ENCODE measurements at places on chromosomes 2 and 18.

- no peak for DNase-seq
These were observed 10.7 kb upstream of the GALNT3 start for GRCh38 chr2:165804719-165805118.

DNA sequence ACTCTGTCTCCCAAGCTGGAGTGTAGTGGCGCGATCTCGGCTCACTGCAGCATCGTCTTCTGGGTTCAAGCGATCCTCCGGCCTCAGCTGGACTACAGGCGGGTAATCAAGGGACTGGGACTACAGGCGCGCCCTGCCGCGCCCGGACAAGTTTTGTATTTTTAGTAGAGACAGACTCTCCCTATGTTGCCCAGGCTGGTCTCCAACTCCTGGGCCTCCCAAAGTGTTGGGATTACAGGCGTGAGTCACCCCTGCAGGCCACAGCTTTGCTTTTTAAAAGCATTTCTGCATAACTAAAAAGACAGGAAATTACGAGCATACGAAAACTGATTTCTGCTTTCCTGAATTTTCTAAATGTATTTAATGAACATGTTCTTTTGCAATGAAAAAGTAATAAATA is 916 bp upstream of the OSBPL1A start:
- no peak for DNase-seq

- no peak for DNase-seq
These were observed 49.8 kb downstream of the PLB1 start for GRCh38 chr2:28545590-28546200.

DNA sequence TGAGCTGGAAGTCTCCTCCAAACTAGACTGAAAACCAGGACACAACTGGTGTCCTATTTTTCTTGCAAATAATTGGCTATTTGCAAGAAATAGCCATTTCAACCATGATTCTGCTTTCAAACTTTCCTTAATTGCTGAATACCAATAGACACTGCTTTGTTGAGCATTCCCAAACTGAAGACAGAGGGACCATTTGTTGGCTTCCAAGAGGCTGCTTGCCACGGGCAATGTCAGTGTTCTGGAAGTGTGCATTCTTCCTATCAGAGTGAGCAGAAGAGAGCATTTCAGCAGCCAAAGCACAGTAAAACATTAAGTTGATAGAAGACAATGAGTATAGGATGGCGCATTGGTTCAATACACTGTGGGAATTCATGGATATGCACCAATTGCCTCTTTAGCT is 360.5 kb upstream of the RGPD4 start:
- no peak for DNase-seq

GRCh38 chr2:946073-946948 is 4.3 kb upstream of the SNTG2 start:
- no peak for DNase-seq

- DNase-seq: no peak
These were observed 17.8 kb upstream of the TMEM18 start for GRCh38 chr2:694906-695510.

DNA sequence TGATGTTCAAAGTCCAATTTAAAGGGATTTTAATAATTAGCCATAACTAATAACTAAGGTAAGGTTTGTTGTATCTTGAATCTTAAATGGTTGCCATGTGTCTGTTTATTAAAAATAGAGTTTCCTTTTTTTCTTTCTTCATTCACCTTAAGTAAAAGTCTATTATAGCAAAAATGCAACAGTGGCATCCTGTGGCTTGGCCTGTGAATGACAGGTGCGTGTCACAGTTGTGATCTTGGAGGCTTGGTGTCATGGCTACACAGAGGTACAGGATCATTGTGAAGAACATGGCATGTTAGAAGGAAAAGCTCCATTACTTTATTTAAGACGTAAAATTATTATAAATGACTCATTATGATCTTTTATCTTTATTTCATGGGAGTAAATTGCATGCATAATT is 246.1 kb downstream of the BCL2 start:
- no peak for DNase-seq

- DNase-seq: no peak
These were observed 549.4 kb downstream of the STK39 start for GRCh38 chr2:167697948-167698347.

- no peak for DNase-seq
These were observed 37.6 kb upstream of the ONECUT2 start for GRCh38 chr18:57397440-57398132.

DNA sequence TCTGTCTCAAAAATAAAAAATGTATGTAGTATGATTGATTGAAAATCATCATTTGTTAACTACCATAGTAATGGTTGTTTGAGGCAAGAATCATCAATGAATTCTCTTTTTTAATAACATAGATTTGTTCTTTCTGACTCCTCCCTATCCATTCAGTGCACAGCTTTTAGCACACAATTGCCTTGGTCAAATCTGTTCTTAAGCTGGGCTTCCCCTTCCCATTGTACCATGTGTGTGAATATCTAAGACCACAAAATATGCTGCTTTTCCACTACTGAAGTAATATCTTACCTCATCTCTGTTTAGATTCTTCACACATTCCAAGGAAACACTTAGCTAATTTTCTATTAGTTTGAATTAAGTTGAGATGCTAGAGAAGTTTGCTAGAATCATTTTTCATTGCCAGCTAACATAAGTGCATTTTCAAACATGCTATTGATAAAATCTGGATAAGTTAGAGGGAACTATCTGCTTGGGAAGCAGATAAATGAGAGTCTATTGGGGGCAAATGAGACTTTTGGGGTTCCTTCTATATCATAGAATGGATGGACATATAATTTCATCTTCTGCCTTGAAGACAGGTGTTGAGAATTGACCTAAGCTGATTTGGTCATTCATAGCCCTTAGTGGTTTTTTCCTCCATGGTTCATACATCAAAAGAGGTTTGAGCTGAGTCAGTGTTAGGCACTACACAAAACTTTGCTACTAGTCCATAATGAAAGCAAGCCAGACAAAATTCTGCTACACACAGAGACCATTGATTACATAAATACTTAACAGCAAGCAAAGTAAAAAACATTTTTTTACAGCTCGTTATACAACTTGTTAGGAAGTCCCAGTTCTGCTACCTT is 231.9 kb downstream of the PLCL1 start:
- no peak for DNase-seq

DNA sequence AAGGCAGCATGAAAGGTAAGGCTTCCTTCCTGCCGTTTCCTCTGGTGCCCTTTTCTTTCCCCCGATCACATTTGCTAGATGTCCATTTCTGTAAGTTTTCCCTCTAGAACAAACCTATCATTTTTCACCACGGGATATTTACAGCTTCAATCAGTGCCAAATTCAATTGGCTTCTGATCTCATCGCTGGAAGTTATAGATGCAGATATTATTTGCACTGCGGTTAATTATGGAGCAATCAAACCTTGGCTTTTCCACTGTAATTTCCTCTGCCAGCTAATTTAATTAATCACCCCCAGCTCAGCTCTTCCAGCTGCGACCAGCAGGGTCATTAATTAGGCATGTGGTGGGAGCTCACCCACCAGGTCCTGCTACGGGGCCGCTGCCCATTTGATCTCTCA is 86.1 kb downstream of the GBX2 start:
- no peak for DNase-seq

GRCh38 chr18:13300796-13301195 is 82.2 kb downstream of the LDLRAD4 start:
- no peak for DNase-seq

DNA sequence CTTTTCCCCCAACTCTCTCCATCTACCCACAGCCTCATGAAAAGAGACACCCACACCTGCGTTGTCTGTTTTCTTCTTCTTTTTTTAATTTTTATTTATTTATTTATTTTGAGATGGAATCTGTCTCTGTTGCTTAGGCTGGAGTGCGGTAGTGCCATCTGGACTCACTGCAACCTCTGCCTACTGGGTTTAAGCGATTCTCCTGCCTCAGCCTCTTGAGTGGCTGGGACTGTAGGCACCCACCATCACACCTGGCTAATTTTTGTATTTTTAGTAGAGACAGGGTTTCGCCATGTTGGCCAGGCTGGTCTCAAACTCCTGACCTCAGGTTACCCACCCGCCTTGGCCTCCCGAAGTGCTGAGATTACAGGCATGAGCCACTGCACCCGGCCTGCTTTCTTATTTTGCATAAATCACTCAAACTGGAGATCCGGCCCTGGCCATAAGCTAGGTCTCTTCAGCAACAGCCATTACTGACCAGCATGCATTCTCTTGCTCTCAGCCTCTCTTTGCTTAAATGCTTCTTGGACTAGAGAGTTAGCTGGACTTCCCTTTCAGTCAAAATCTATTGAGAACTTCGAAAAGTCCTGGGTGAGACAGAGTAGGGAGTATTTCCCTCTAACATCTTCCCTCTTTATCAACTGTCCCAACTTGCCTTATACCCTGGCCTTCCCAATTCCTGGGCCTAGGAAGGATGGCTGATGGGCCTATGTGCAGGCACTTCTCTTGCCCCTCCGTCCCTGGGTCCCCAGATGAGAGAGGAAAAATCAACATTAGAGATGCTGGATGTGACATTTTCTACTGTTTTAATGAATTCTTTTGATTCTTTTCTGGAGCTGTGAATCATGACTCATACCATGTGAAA is 27.3 kb downstream of the MYCN start:
- no peak for DNase-seq

GRCh38 chr18:43279015-43279744 is 1.9 kb upstream of the SYT4 start:
- no peak for DNase-seq

- DNase-seq: no peak
These were observed 113.4 kb upstream of the CYP26B1 start for GRCh38 chr2:72261076-72261475.

DNA sequence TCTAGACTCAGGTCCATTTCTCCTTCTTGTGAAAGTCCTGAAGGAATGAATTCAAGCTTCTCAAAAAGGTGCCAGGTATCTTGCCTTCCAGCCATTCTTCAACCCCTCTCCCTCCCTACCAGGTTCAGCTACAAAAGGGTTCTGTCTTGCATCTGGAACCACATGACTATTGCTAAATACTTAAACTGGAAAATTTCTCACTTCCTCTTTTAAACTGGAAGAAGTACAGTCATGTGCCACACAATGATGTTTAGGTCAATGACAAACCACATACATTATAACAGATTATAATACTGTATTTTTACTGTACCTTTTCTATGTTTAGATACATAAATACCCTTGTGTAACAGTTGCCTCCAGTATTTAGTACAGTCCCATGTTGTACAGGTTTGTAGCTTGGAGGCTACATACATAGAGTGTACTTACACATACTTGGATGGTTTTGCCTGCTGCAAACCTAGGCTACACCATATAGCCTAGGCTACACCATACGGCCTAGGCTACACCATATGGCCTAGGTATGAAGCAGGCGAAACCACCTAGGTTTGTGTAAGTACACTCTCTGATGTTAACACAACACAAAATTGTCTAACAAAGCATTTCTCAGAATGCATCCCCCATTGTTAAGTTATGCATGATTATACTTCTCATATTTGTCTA is 142.0 kb upstream of the DNMT3A start:
- DNase-seq: no peak

DNA sequence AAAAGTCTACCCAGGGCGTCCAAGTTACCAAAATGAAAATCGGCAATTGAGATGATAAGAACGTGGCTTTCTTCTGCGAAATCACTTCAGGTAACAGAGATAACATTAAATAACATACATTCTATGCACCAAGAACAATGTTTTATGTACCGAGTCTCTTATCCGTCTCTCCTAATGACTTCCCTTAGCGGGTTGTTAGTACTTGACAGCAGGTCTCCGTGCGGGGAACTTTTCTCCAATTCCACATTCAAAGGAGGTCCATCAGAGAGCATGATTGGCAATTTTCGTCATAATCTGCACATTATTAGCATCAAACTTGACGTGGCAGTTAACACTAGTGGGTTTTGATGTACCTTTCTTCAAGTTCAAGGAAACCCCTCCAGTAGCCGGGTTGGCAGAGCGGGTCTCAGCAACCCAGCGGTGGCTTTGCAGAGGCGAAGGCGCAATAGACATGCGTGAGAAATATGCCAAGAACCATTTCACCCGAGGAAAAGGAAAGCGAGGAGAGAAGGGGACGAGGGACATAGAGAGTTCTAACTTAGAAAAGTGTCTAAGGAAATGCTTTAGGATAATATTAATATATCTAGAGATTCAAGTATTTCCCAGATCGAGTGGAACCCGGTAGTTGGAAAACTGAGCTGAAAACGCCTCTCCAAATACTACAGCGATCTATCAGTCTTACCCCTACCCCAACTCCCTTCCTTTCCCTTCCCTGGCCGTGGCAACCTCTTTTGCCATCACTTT is 5.0 kb downstream of the EVX2 start:
- no peak for DNase-seq

DNA sequence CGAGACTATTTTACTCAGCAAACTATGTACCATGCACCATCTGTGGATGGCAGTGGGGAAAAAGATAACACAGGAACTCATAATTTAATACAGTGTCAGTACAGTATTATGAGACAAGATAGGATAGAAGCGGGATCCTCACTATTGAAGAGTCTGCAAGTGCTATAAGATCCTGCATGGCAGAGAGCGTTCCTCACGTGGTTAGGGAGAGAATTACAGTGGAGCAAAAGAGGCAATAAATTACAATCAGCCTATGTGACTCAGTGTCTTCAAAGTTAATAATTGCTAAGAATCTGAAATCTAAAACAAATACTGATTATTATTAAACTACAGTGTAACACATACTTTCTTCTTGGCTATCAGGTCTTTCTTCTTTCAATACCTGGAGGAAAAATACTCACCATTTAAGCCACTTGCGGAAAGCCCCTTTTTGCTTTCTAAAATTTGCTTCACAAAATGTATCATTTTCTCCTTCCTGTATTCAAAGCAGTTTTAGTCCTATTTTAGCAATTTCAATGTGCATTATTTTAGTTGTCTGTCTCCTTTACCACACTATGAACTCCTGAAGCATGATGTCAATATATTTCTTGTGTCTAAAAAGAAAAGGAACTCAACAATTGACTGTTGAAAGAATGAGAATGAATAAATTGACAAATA is 342.9 kb downstream of the SPAG16 start:
- DNase-seq: no peak

- no peak for DNase-seq
These were observed 105.8 kb upstream of the SPOPL start for GRCh38 chr2:138395565-138396306.

DNA sequence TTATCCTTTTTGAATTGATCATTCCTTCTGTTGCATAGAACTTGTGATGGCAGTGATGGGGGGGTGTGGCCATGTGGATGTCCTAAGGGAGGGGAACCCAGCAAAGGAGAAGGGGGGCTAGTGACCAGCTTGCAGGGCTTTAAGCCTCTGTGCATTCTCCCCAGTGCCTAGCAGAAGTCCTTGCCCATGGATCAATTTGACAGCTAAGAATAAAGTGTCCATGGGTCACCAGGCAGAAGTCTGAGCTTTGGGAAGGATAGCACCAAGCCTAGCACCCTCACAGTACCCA is 39.6 kb upstream of the FAM136A start:
- DNase-seq: no peak

DNA sequence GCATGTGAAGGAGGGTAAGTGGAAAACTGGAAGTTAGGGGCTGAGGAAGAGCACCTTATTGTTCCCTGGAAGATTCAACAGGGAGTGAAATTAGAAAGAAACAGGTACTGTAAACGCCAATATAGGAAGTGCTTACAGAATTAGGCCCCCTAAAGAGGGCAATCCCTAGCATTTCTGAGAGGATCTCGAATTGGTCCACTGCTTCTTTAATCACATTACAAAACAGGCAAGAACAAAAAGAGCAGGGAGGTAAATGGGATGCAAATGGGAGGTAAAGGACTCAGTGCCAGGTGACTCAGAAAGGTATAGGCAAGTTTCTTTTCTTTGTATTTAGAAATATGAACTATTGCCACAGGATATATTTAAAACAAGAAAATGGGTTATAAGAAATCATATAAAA is 116.4 kb upstream of the FANCL start:
- no peak for DNase-seq

- no peak for DNase-seq
These were observed 4.7 kb upstream of the SATB2 start for GRCh38 chr2:199462347-199462955.

Data from stimulated activated CD4-positive, alpha-beta T cell treated with anti-CD3 and anti-CD28 coated beads, Interleukin-12 subunit alpha, Interleukin-12 subunit beta, amount 100 ng/mL, for 48 hours (primary cell).